ENCODE measurements at places on chromosomes 16 and 17. TPM values are rescaled to one million over a fixed set of nuclear protein-coding genes. Genes with fewer than 3 reads are reported as not detected.

The KRTAP9-8 gene
- total RNA-seq: not detected

The HAS3 gene
- 37.5 TPM for total RNA-seq

The CACNG5 gene
- total RNA-seq: not detected

The NACA2 gene
- 0.15 TPM for total RNA-seq

The FBXO39 gene
- total RNA-seq: not detected

The MYOCD gene
- total RNA-seq: 0.71 TPM

The LASP1 gene
- 249 TPM for total RNA-seq

The SDR42E2 gene
- total RNA-seq: not detected

The GLP2R gene
- 16.7 TPM for total RNA-seq

The MATCAP1 gene
- 9.0 TPM for total RNA-seq

The AKAP10 gene
- total RNA-seq: 24.2 TPM

The CDH8 gene
- 0.31 TPM for total RNA-seq

The C16orf92 gene
- total RNA-seq: not detected

The SPN gene
- total RNA-seq: 0.02 TPM

The NAGLU gene
- 42.7 TPM for total RNA-seq

The GPRC5C gene
- 62.9 TPM for total RNA-seq

The RPH3AL gene
- total RNA-seq: 26.5 TPM

The KRTAP2-2 gene
- not detected for total RNA-seq

The KRTAP1-5 gene
- not detected for total RNA-seq

The NEUROD2 gene
- not detected for total RNA-seq

The LAT gene
- total RNA-seq: 4.3 TPM

The ITGAL gene
- total RNA-seq: 0.18 TPM

The CFAP20 gene
- total RNA-seq: 54.7 TPM

The SLC5A10 gene
- total RNA-seq: 0.21 TPM

The CD2BP2 gene
- total RNA-seq: 61.2 TPM

The KRTAP17-1 gene
- not detected for total RNA-seq

The ARL4D gene
- total RNA-seq: 26.8 TPM

The ABCA6 gene
- total RNA-seq: 0.03 TPM

The TBC1D3I gene
- 0.10 TPM for total RNA-seq

The LITAF gene
- total RNA-seq: 179 TPM

The CLEC18B gene
- 0.39 TPM for total RNA-seq

The DNAH9 gene
- 0.07 TPM for total RNA-seq

The OTOA gene
- total RNA-seq: 0.10 TPM

The PITPNC1 gene
- 23.8 TPM for total RNA-seq

The TXNDC17 gene
- total RNA-seq: 410 TPM

The HASPIN gene
- total RNA-seq: 12.6 TPM

The PRSS21 gene
- not detected for total RNA-seq

The ALDH3A1 gene
- 1,130 TPM for total RNA-seq

The SCIMP gene
- not detected for total RNA-seq

The NPW gene
- 0.40 TPM for total RNA-seq

The KRT33B gene
- total RNA-seq: not detected

The BRD7 gene
- total RNA-seq: 56.7 TPM

The GP2 gene
- not detected for total RNA-seq

The ACSM5 gene
- total RNA-seq: not detected

The RPS2 gene
- 3,439 TPM for total RNA-seq

The OR1A1 gene
- total RNA-seq: not detected

The PPP1R1B gene
- total RNA-seq: 0.13 TPM

The NME3 gene
- 26.6 TPM for total RNA-seq

The TEKT5 gene
- total RNA-seq: 0.17 TPM

The WNT9B gene
- total RNA-seq: not detected

Data from A549 treated with Hydrocortisone at 1 μM for 4 hours (cell line).